ENCODE measurements at places on chromosomes 7 and 10.

DNA sequence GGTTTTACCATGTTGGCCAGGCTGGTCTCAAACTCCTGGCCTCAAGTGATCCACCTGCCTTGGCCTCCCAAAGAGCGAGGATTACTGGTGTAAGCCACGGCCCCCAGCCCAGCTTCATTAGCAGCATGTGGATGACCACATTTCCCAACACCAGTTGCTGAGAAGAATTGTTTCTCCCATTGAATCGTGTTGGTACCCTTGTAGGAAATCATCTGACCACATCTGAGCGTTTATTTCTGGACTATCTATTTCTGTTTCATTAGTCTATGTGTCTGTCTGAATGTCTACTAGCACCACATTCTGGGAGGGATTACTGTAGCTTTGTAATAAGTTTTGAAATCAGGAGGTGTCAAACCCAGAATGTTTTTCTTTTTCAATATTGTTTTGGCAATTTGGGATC lies 89.6 kb downstream of the LCOR start:
- no peak for DNase-seq

DNA sequence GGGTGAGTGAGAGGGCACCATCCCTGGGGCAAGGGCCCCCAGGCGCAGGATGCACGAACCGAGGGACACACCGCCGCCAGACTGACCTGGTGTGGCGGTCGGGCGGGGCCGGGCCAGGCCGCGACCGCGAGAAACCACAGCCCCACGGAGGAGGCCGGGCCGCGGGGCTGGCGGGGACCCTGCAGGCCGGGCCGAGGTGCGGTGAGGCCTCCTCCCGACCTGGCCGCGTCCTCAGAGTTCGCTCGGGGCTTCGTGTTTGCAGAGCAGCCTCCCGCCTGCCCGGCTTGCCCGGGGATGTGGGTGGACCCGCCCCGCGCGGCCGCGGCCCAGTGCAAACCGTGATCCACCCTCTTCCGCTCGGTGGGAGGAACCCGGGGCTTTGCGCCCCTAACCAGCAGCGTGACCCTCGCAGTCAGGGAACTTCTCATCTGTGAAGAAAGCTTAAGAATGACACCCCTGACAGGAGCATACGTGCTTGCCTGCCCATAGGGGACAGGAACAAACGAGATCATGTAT lies 20.6 kb upstream of the HOXA13 start:
- DNase-seq, result no peak

DNA sequence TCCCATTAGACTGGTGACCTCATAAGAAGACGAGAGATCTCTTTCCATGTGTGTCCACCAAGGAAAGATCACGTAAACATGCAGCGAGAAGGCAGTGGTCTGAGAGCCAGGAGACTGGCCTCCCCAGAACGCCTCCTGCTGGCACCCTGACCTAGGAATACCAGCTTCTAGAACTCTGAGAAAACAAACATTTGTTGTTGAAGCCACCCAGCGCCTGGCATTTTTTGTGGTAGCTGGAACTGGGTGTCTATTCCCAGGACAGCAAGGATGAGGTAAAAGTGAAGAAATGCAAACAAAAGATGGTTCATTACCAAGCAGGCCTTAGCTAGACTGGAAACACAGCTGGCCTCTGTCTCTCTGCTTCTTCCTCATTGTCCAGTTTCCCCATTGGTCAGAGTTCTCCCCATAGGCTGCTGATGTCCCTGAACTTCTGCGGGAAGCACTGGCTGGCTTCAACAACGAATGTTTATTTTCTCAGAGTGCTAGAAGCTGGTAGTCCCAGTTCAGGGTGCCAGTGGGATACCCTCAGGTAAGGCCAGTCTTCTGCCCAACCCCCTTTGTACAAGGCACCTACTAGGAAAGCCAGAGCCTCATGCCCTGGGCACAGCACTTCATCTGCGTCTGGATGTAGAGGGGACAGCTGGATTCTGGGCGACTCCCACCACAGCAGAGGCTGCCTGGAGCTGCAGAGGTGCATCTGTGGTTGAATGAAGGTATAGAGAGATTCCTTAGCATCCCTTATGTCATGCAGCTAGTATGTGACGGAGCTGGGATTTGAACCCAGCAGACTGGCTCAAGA lies 304.9 kb downstream of the TCERG1L start:
- DNase-seq, result no peak

GRCh38 chr10:13422800-13423199 lies 74.7 kb upstream of the SEPHS1 start:
- DNase-seq, result no peak

DNA sequence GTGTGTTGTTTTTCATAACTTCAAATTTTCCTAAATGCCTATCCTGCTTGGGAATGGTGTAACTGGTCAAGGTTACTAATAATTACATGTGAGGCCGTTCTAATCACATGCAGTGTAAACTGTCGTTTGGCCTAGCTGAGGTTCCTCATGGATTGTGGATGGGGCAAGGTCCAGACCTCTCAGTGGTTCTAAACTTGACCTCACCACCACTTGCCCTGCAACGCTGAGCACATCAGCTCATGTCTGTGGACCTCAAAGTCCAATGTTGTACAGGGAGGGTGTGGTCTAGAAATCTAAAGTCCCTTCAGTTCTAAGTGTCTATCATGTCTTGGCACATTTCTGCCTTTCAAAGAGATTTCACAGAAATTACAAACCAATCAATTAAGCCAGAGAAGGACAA lies 15.6 kb downstream of the RBP3 start:
- no peak for DNase-seq

- no peak for DNase-seq
Observed at GRCh38 chr10:126016156-126016805, 119.9 kb downstream of the FANK1 start.

DNA sequence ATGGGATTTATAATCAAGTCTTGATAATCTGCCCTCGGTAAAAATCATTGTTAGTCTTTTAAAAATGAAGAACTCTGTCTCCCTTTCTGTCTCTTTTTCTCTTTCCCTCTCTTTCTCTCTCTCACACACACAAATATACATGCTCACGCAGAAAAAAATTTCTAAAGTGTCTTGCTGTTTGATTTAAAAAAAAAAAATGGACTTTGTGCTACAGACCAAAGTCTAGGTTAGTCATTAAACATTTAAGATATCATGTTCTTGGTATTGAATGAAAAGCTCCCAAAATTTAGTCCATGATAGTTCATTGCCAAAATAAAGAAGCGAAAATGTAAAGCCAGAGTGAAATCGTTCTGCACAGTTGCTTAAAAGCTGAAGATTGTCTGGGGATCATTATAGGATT lies 665.8 kb downstream of the SORCS1 start:
- DNase-seq, result no peak

DNA sequence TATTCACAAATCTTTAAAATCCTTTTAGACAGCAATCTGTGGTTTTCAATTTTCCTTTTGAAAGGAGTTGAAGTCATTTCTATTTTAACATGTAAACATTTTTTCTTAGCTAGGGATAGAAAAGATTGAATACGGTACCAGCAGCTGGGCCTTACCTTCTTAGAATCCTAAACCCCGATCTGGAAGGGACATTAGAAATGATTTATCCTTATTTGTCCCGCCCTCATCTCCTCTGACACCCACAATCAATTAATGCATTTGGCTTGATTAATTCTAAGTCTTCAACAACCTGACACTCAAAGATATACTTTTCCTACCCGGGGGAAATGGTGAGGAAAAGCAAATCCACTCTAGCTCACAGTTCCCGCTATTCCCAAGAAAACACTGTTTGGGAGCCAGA lies 100.4 kb downstream of the SORCS1 start:
- no peak for DNase-seq

DNA sequence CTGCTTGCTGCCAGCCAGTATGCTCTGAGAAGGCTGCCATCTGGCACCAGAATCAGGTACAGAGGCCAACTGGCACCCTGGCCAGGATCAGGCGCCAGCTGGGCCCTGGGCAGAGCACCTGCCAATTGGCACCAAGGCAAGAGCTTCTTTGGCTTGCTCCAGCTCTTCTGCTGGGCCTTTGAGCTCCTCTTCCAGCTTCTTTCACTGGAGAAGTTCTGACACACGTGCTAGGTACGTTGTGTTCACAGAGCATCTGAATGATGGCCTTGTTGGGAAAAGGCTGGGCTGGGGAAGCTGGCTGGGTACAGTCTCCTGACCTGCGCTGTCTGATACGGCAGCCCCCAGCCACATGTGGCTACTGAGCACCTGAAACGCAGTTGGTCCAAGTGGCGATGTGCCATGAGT lies 31.7 kb upstream of the OPALIN start:
- DNase-seq, result no peak

DNA sequence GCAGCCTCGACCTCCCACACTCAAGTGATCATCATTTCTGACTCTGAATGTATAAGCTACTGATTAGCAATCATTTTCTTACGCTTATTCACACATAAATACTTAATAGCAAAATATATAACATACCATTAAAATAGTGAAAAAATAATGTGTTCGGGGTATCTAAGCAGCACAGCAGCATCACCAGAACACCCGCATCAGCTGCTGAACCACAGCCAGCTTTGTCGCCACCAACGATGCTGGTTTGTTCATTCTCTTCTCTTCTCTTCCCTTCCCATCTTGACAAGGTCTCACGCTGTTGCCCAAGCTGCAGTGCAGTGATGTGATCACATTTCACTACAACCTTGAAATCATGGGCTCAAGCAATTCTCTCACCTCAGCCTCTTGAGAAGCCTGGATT lies 425.1 kb upstream of the LRGUK start:
- DNase-seq, result no peak

DNA sequence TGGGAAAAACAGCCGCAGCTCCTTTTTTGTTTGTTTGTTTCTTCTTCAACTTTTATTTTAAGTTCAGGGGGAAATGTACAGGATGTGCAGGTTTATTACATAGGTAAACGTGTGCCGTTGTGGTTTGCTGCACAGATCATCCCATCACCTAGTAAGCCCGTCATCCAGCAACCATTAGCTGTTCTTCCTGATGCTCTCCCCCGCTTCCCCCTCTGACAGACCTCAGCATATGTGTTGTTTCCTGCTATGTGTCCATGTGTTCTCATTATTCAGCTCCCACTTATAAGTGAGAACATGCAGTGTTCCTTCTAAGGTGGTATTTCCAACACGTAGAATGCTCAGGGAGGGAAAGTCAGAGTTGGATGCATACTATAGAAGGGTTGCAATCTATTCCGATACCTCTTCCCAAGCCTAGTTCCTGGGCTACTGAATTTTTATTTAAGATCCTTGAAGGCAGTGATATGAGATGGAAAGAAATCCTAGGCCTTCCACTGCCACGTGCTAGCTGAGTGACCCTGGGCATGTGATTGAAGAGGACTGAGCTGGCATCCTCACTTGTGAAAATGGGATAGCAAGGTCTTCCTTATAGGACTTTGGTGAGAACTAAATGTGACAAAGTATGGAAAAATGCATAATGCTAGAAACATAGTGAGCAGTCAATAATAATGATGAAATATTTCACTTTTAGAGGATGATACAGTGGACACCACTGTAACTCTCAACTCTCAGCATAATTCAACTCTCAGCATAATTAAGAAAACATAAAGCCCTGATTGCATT lies 278.5 kb downstream of the REEP3 start:
- no peak for DNase-seq

DNA sequence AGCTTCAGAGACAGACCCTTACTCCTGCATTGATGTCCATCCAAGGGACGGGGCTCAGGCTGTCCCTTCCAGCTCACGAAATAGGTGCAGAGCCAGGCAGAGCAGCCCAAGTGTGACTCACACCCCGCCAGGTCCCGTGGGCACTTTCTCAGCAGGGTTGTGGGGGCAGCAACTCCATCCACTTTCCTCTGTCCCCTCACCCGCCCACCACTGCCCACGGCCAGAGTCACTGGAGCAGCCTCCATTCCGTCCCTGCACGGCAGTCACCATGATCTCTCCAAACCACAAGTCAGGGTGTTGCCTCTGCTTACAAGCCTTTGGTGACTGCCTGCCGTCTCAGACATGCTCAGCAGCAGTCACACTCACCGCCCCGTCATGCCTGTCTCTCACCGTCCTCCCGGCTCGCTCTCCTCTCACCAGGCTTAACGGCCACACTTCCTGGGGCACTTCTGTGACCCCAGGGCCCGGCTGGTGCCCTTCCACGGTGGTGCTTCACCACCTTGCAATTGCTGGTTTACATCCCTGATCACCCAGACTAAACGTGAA lies 39.3 kb downstream of the CALML3 start:
- DNase-seq, result peak; percentile 33

DNA sequence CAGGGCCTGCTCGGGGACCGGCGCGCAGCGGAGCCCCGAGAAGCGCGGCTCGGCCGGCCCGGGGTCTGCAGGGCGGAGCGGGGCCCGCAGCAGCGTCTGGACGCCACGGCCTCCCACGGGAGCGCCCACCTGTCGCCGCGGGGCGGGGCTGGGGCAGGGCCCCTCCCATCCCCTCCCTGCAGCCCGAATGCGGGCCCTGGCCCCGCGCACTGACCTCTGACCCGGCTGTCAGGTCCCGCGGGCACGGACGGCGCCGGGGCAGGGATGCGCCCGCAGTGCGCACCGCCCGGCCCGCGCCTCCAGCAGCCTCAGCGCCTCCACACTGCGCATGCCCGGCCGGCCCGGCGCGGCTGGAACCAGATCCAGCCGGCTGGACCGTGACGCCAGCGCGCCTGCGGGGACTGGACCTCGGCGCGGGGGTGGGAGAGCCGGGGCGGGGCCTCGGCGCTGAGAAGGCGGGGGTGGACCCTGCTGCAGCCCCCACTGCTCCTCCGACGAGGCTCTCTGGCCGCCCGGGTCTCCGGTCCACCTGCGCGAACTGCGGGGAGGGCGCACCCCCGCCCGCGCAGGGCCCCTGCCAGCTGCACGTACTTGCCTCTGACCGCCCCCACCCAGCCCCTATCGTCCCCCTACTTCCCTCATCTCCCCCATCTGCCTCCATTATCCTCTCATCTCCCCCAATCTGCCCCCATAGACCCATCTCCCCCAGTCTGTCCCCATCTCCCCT lies 16.1 kb upstream of the GPR146 start:
- DNase-seq, result peak; percentile 58

GRCh38 chr10:45547207-45547606 lies 125.4 kb downstream of the ZFAND4 start:
- DNase-seq, result no peak

- no peak for DNase-seq
Observed at GRCh38 chr10:69445041-69445440, 6.2 kb upstream of the TSPAN15 start.

GRCh38 chr10:123835575-123835974 lies 56.0 kb downstream of the CPXM2 start:
- no peak for DNase-seq

GRCh38 chr7:138449580-138449979 lies 10.5 kb upstream of the TRIM24 start:
- peak; percentile 27 for DNase-seq

GRCh38 chr7:14858410-14858809 lies 44.1 kb downstream of the DGKB start:
- no peak for DNase-seq

GRCh38 chr10:5534051-5534821 lies 9.5 kb downstream of the CALML3 start:
- no peak for DNase-seq

GRCh38 chr10:93503075-93503474 lies 6.7 kb downstream of the CEP55 start:
- DNase-seq, result no peak

- DNase-seq, result no peak
Observed at GRCh38 chr7:67731704-67732103, 735.1 kb downstream of the TYW1 start.

- DNase-seq, result no peak
Observed at GRCh38 chr10:1673568-1674345, 63.6 kb downstream of the ADARB2 start.

GRCh38 chr7:112462236-112462635 lies 12.0 kb downstream of the IFRD1 start:
- no peak for DNase-seq
